ENCODE measurements at places on chromosomes 5 and 9.
A peak's percentile ranks its signal among the peaks of the same experiment; 100 is the strongest.

- DNase-seq, result no peak
Observed at GRCh38 chr9:75432888-75433287, 344.6 kb downstream of the OSTF1 start.

DNA sequence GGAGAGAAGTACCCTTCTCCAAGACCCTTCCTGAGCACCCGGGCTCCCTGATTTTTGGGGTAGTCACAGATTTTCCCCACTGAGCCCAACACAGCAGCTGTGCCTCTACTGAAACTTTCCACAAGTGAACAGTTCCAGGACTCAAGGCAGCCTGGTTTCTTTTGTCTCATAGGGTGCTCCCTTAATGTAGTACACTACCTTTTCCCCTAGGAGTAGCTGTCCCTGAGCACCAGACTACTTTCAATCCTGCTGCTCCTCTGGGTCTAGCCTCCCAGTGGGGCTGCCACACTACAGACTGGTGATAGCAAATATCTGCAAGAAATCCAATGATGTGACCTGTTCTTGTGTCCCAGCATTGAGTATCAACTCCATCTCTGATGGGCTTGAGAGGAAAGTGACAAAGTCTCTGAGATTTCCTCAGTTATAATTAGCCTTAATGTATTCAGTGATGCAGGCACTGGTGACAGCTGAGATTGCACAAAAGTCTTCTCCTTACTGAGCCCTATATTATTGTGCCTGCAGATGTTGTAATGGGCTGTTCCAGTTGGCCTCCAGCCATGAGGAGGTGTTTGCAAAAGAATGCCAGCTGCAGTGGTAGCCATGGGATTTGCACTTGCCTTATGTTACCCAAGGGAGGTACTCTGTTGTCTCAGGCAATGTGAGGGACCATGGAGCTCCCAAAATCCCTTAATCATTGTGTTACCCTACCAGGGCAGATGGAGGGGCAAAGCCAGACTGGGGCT lies 1802.5 kb downstream of the EFNA5 start:
- DNase-seq, result no peak

DNA sequence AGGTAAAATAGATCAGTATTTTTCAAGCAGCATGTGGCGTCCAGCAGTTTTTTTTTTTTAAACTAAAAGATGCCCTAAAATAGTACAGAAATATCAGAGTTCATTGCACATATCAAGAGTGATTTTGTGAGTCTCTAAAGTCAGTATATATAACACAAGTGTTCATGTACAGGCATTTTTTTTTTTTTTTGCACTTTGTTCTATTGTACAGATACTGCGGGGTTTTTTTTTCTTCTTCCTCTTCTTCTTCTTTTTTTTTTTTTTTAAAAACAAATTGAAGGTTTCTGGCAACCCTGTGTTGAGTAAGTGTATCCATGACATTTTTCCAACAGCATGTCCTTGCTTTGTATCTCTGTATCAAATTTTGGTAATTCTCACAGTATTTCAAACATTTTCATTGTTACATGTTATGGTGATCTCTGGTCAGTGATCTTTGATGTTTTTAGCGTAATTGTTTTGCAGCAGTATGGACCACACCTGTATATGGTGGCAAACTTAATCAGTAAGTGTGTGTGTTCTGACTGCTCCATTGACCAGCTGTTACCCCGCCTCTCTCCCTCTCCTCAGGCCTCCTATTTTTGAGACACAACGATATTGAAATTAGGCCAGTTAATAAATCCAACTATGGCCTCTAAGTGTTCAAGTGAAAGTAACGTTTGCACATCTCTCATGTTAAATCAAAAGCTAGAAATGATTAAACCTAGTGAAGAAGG lies 76.8 kb downstream of the TRIO start:
- no peak for DNase-seq

GRCh38 chr5:123449424-123449974 lies 26.3 kb upstream of the CEP120 start:
- DNase-seq, result no peak

- no peak for DNase-seq
Observed at GRCh38 chr9:132997591-132997990, 19.1 kb downstream of the GFI1B start.

DNA sequence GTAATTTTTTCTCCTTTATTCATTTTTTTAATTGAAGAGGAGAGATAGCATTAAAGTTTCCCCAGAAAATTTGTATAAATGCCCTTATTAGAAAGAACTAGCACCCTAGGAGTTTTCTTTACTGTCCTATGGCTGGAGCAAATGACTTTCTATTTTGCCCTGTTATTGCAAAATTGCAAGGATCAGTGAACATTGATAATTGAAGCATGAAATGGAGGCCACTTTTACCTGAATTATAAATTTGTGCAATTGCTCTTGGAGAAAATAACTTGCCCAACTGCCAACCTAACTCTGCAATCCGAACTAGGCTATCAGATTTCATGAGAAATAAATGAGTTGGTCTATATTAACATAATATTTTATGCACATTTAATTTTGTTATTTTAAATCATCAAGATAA lies 111.9 kb downstream of the MTRR start:
- no peak for DNase-seq

DNA sequence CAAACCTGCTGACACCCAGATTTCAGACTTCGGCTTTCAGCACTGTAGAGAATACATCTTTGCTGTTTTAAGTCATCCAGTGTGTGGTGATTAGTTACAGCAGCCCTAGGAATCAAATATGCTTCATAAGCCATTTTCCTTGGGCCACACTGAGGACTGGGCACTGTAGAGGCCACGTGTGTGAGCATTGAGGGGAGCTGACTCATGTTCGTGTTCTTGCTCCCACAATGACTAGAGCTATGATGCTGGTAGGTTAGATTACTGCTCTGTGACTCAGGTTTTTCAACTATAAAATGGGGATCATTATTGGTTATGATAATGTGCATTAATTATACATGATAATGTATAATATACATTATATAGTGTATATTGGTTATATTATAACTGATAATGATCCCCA lies 96.5 kb upstream of the PALM2AKAP2 start:
- DNase-seq, result no peak

DNA sequence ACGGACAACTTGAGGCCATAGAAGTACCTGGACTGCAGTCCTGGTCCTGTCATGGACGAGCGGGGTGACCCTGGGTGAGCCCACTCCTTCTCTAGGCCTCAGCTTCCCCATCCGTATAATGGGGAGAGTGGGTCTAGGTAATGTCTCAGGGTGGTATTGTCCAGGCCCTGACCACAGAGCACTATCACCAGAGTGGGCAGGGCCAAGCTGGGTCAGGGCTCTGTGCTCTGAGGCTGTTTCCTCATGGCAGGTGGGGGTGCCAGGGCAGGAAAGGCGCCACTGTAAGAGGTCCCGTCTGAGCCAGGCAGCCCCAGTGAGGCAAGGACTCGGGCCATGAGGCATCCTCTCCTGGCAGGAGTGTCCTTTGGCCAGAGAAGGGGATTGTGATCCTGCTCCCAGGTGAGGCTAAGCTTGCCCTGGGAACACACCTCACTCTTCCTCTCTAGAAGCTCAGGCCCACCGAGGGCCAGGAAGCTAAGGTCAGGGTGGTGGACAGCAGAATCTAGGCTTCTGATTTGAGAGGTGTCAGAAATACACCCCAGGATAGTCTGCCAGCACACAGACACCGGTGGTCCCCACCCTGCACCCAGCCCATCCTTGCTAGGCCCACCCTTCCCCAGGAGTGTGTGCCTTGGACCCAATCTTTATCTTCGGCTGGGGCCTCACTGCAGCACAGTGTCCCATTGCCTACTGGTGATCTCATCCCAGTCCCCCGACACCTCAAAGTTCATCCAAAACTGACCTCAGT lies 1.5 kb upstream of the MYOZ3 start:
- no peak for DNase-seq

GRCh38 chr5:10857338-10857733 lies 96.3 kb upstream of the DAP start:
- no peak for DNase-seq

DNA sequence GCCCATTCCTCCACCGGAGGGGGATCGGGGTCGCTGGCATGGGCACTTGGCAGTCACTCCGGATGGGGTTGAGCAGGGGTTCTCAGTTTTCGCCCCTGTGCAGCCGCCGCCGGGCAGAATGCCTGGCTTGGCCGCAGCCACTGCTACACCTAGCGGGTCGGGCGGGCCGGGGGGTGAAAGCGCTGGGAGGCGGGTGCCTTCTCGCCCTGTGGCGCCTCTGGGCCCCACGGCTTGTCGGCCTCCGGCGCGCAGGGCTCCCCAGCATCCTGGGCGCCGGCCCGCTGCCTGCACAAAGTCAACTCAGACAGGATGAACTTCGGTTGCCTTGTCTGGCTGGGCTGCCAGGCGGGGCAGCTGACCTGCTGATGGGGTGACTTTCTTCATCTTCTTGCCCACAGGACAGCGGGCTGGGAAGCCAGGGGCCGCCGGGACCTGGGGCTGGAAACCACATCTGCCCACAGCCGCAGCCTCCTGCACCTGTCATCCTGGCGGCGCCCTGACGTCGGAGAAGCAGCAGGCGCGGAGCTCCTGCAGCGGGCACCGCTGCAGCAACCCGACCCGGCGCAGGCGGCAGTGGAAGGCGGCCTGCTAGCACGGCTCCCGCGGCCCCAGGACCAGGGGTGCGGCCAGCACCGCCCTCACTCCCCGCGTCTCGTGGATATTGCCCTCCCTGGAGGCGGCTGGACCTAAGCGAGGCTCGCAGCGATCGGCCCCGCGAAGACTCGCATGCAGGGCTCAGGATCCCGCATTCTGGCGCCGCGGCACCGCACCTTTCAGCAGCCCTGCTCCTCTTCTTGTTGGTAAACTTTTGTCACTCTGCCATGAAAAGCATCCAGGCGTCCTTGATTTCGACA lies 1.3 kb upstream of the ANKRD18A start:
- peak; percentile 81 for DNase-seq

DNA sequence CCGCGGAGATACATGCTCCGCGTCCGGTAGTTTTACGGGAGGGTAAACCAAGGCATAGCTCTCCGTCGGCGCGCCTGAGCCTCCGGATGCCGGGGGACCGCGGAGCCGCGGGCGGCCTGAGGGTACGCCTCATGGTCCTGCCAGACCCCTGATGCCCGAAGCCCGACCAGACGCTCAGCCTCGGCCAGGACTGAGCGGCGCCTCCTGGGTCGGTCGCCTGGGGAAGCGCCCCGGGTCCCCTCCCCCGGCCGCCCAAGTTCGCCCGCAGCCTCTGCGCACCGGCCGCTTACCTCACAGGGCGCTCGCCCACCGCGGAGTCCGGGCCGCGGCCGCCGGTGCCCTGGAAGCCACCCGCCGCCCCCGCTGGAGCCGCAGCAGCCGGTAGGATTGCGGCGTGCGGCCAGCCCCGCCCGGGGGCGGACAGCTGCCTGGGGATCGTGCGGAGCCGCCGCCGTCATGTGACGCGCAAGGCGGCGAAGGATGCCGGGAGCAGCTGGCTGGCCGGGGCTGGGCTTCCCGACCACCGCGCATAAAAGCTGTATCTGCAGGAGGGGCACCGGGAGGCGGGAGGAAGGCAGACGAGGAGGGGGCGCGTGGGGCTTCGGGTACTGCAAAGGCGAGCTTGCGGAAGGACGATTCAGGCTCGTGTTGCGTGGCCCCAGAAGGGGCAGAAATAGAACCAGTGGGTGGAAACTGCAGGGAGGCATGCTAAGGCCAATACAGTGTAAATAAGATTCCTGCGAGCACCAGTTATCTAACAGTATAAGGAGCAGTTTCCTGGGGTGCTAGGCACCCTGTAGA lies at the start of gene FBXO10:
Gene FBXO10 (minus strand): TSS at position 460 of the 801 bp plus-strand sequence. CDS start 34,612 bp downstream, outside the sequence.
- DNase-seq, result peak; percentile 34

DNA sequence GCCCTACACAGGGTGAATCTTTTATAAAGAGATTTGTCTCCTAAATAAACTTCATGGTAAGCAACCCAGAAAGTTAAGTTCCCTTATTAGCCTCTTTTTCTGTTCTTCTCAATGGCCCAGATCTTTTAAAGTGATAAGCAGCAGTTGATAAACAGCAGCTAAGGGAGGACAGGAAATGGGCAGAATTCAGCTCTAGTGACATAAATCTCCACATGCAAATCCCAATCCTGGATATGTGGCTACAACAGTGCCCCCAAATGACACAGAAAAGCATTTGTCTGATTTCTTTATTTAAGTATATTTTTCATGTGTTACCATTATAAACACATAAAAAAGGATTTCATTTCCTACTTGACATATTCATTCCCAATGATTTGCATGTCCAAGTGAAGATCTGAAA lies 199.0 kb downstream of the DTWD2 start:
- no peak for DNase-seq

- DNase-seq, result no peak
Observed at GRCh38 chr9:8309258-8309657, 509.7 kb upstream of the DMAC1 start.

- no peak for DNase-seq
Observed at GRCh38 chr9:6147846-6148245, 67.8 kb upstream of the IL33 start.

GRCh38 chr5:172874647-172875504 lies 40.8 kb downstream of the ERGIC1 start:
- DNase-seq, result no peak

GRCh38 chr9:28092981-28093936 lies 520.0 kb upstream of the C9orf72 start:
- DNase-seq, result no peak

DNA sequence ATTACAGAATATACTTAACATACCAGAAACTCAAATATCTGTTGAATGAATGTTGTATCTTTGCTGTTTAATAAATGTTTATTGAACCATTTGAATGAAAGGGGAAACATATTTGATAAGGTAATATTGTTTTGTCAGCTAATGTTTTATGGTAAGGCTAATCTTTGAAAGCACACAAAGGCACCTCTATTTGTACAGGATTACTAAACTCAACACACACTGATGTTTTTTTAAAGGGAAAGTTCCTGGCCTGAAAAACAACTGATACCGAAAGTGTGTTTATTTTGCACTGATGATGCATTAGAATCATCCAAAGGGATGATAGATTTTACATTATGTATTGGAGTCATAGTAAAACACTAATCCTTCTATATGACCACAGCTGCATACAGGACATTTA lies 82.5 kb downstream of the ADCY2 start:
- DNase-seq, result no peak

DNA sequence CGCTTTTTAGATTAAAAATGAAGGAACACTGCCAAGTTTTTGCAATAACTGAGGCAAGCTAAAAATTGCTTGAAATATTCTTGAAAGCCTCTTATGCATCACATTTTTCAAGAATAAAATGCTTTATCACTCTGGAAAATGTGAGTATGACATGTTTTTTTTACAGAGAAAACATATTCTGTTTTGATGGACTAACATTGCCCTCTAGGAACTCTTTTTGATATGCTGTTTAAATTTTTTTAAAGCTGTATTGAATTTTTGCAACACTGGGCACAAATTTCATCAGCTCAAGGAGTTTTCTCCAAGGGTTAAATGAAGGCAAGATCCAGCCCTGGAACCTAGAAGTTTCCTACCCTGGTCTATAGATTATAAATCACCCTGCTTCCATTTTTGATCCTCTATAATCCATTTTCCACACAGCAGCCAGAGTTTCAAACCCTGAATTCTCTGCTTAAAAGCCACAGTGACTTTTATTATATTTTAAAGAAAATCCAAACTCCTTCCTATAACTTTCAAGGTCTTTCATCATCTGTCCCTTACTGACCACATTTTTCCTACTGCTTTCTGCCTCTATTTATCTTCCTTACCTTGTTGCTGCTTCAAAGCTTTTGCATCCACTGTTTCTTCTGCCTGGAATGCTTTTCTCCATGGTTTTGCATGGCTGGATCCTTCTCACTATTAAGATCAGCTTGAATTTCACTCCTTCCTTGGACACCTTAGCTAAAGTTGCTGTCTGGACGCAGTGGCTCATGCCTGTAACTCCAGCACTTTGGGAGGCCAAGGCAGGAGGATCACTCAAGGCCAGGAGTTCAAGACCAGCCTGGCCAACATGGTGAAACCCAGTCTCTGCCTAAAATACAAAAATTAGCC lies 60.9 kb downstream of the IL31RA start:
- no peak for DNase-seq
